ENCODE measurements at places on chromosomes 16 and 17.

DNA sequence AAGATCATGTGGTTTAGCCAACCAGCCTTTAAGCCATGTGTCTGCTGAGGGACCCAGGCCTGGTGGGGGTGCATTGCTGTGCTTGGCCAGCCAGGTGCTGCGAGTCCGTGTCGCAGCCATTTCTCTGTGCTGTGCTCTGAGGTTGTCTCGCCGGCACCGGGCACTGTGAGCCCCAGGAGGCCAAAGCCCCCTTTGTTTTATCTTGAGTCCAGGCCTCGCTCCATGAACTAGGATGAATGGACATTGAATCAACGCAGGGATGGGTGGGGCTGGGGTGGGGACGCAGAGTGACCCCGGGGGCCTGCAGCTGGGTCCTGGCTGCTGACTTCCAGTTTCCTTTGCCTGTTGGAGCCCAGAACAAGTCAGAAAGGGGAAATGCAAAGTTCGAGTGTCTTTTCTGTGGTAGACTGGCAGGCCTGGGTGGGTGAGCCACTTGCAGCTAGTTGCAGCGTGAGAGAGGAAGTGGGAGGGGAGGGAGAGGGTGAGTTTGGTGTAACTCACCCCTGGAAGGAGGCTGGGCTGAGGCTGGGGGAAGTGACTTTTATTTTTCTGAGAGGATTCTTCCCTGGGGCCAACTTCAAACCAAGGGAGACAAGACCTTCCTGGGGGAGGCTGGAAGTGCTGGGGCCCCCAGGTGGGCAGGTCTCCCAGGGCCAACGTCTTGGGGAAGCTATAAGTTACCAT is 324.7 kb downstream of the SEC14L1 start:
- peak; percentile 69 for DNase-seq

GRCh38 chr17:77724876-77725615 is 233.5 kb upstream of the TNRC6C start:
- peak; percentile 6 for DNase-seq

- peak; percentile 85 for DNase-seq
Observed at GRCh38 chr17:38598536-38598935, 7.2 kb downstream of the SRCIN1 start.

GRCh38 chr16:26569793-26570192 is 496.9 kb upstream of the C16orf82 start:
- peak; percentile 20 for DNase-seq

DNA sequence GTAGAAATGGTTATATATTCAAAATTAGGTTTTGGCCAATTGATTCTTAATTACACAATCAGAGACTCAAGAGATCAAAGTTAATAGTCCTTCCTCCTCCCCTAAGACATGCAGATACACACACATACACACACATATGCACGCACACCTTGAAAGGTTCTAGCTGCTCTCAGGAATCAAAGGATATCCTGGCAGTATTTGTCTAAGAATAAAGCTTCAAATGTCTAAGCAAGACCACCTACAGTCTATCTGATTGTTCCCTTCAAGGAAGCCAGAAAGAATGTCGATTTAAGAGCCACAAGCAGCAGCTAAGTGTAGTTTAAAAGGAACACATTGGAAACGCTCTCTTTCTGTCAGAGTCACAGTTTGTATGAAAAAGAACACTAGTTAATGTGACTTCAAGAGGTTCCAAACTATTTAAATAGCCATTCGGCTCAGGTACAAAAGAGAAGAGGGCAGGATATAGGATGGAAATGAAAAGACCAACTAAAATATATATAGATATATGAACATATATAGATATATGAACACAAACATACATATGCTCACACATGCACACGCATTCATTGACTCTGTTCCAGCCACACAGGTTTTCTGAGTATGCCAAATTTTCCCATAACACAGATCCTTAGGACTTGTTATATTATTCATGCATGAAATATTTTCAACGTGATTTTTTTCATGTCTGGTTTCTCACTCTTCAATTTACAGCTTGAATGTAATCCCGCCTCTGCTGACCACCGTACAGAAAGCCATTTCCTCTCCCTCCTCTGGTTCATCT is 79.0 kb downstream of the CDH8 start:
- DNase-seq = no peak

DNA sequence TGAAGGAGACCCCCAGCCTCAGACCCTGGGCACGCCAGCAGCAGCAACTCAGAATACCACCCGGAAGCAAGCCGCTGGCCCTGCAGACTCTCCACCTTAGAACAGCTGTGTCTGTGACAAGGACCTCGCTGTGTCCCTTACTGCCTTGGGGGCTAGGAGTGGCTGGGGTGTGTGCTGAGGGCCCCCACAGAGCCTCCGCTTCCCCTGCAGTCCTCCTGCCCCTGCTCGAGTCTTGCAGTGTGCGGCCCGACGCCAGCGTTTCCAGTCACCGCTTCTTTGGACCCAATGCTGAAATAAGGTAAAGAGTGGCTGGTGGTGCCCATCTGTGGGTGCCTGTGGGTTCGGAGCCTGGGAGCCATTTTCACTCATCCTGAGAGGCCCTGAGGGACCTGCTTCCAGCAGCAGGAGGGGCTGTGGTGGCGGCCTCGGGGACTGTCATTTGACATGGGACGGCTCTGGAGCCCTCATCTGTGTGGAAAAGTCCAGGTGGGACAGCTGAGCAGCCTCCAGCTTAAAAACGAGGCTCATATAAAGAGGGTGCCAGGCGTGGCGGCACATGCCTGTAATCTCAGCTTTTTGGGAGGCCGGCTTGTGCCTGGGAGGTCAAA is 14.7 kb upstream of the MC1R start:
- DNase-seq = no peak

GRCh38 chr17:28335959-28336871 is 654 bp downstream of the TNFAIP1 start:
- peak; percentile 95 for DNase-seq

DNA sequence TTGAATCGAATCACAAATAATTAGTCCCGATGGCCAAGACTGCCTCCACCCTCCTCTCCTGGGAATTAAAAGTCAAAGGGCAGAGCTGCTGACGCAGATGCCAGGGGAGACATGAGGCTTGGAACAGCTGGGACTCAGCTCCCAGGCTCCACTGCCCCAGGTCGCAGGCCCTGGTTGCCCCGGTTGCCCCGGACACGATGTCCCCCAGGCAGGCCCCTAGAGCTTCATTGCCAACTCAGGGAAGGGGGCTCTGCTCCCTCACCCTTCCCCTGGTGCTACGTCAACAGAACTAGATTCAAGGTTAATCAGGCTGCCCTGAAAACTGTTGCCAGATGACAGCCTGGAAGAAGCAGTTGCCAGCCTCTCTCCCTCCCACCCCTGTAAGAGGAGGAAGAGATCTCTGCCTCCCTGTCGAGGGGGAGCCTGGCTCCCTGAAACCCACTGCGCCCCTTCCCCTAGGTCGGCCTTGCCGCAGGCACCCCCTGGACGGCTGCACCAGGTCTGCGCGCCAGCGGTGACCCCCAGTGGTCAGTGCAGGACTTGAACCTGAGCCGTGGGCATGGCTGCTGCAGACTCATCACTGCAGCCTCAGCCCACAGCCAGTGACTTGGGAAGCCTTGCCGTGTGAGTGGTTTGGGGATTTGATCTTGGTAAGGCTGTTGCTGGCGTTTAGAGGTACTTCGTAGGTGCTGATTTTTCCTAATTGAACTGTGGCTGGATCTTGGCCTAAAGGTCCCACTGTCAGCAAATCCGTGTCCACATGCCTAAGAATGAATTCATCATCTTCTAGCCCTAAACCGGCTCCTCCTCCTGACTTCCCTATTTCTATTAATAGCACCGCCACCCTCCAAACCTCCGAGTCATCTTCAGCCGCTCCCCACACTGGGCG is 84.1 kb upstream of the TOB1 start:
- peak; percentile 95 for DNase-seq

DNA sequence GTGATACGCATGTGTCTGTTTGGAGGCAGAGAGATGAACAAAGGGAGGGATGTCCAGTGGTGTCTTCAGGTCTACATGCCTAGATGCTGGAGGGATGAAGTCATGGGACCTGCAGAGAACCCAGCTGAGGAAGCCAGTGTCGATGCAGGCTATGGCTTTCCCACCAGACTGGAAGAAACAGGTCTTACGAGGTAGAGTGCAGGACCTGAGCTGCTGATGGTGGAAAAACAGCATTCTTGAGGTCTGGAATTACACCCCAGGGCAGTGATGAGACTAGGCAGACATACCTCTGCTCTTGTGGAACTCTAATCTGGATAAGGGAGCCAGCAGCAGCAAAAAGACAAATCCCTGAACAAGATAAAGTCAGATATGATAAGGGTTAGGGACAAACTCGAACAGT is 37.4 kb downstream of the ARSG start:
- peak; percentile 59 for DNase-seq

DNA sequence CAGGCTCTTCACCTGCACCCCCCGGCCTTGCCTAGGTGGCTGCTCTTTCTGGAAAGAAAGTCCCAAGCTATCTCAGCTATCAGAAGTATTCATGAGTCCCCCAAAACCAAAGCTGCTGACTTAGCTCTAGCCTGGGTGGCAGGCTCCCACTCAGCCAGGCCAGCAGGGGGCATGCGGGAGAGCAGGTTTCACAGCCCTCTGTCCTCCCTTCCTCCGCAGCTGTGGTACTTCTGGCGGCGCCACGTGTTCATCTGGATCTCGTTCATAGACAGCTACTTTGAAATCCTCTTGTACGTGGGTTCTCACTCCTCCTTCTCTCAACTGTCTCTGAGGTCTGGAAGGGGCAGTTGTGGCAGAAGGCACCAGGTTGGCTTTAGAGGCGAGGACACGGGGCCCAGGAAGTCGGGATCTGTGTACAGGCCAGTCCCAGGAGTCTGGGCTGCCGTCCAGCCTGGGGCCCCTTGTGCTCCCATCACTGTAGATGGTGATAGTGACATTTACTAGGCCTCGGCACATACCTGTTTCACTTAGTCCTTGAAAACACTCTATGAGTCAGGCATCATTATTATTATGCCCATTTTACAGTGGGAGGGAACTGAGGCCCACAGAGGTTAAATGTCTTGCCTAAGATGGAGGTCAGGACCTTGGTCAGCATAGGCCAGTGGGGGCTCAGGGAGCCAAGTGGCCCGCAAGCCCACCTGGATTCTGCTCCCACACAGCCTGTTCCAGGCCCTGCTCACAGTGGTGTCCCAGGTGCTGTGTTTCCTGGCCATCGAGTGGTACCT is 12.9 kb downstream of the TRPV2 start:
- peak; percentile 58 for DNase-seq

GRCh38 chr17:37255432-37255831 is 120.4 kb upstream of the C17orf78 start:
- no peak for DNase-seq

DNA sequence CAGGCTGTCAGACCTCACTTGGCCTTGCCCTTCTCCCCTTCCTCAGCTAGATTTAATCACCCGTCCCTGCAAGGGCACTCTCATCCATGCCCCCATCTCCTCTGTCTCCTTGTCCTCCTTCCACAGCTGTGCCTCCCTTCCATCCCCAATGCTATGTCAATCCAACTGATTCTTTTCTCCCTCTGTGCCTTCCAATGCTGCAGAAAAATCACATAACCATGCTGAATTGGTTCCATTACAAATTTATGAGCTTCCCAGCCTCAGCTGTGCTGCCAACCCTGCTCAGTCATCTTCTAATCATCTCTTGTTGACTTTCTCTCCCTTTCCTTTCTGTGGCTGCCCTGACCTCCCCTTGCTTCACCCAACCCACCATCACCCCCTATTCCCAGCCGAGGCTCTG is 56.3 kb upstream of the PIRT start:
- no peak for DNase-seq
